Pulmonary artery endothelial cell (primary cell): ENCODE measurements at places on chromosomes 13 and 19. TPM values are rescaled to one million over a fixed set of nuclear protein-coding genes. Genes with fewer than 3 reads are reported as not detected.

GRCh38 chr19:39111593-39112199 lies 13.9 kb upstream of the PAK4 start:
- no peak for DNase-seq

LNX2 gene
- total RNA-seq, result 10.6 and 14.5 TPM in 2 replicates

DNA sequence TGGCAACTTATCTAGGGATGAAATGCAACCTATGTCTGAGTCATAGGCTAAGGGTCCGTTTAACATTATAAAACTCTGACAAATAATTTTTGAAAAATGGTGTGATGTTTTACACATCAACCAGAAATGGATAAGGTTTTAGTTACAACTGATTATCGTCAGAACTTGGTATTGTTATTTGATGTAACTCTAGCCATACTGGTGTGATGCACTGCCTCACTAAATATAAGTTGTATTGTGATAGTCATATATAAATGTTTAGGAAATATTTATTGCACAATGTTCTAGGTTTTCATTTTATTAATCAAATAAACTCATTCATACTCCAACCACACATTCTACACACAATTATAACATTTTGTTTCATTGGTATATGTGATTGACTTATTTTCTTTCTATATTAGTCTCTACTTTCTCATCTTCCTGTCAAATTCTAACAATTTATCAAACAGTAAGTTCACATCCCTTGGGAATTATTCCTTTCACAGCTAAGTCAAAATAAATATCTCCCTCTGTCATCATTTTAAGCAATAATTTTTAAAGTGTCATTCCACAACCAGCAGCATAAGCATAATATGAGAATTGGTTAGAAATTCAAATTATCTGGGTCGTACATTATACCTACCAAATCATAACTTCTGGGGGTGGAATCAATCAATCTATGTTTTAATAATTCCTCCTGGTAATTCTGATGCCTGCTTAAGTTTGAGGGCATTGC lies 873.9 kb downstream of the SLITRK1 start:
- DNase-seq, result no peak

CD22 gene
- 0.60 TPM in 1 of 2 replicates, not detected in the other for total RNA-seq

GRCh38 chr19:372306-372890 lies 27.8 kb upstream of the MIER2 start:
- no peak for DNase-seq

DNA sequence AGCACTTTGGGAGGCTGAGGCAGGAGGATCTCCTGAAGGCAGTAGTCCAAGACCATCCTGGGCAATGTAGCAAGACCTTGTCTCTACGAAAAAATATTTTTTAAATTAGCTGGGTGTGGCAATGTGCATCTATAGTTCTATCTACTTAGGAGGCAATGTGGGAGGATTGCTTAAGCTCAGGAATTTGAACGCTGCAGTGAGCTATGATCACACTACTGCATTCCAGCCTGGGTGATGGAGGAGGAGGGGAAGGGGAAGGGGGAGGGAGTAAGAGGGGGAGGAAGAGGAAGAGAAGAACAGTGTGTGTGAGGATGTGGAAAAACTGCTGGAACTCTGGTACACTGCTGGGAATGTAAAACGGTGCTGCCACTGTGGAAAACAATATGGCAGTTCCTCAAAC lies 9.2 kb upstream of the CLIP3 start:
- no peak for DNase-seq

DNA sequence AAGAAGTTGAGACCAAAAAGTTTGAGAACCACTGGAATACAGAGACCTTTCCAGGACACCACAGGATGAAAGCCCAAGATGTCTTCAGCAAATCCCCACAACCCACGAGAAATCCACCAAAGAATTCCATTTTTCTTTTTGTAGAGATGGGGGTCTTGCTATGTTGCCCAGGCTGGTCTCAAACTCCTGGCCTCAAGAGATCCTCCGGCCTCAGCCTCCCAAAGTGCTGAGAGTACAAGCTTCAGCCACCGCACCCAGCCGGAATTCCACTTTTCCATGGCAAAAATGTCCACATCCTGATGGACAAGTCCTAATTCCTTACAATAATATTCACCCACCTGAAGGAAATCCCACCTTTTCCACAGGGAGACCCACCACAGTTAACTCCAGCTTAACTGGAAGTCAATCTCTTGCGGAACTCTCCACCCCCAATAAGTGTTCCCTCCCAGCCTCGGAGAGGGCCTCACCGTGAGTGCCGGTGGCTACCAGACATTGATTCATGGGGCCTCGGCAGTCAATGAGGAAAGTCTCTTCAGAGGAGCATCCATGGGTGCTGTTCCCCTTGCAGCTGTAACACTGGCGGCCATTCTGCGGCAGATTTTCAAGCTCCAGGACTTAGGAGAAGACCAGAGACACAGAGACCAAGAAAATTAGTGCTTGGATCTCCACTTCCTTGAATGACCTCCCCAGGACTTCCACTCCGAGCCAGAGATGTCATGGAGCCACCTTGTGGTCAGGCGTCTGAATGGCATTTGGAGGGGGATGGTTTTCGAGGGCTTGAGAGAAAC lies 12.3 kb upstream of the CADM4 start:
- peak; percentile 32 for DNase-seq

- DNase-seq, result no peak
Measured at GRCh38 chr13:60584976-60585375, 188.0 kb downstream of the TDRD3 start.

IGFL1 gene
- not detected in 2 replicates for total RNA-seq

- peak; percentile 51 for DNase-seq
Measured at GRCh38 chr19:4633140-4633967, 6.0 kb upstream of the TNFAIP8L1 start.

DNA sequence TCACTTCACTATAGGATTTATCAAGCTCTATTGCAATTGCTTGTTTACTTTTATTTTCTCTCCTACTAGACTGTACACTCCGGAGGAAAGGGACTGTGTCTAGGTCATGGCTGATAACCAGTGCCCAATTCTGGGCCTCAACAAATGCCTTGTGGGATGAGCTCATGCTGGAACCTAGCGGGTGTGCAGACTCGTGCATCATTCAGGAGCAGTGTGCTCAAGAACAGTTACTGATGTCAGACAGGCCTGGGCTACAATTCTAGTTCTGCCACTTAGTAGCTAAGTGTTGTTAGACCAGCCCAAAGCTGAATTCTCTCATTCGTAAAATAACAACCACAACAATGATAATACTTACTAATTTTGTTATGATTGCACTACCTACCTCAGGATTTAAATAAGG lies 95.4 kb downstream of the CYSLTR2 start:
- no peak for DNase-seq
